Chondrocyte (in vitro differentiated cells): ENCODE measurements at places on chromosomes 11 and 22. TPM values are rescaled to one million over a fixed set of nuclear protein-coding genes. Genes with fewer than 3 reads are reported as not detected.

DNA sequence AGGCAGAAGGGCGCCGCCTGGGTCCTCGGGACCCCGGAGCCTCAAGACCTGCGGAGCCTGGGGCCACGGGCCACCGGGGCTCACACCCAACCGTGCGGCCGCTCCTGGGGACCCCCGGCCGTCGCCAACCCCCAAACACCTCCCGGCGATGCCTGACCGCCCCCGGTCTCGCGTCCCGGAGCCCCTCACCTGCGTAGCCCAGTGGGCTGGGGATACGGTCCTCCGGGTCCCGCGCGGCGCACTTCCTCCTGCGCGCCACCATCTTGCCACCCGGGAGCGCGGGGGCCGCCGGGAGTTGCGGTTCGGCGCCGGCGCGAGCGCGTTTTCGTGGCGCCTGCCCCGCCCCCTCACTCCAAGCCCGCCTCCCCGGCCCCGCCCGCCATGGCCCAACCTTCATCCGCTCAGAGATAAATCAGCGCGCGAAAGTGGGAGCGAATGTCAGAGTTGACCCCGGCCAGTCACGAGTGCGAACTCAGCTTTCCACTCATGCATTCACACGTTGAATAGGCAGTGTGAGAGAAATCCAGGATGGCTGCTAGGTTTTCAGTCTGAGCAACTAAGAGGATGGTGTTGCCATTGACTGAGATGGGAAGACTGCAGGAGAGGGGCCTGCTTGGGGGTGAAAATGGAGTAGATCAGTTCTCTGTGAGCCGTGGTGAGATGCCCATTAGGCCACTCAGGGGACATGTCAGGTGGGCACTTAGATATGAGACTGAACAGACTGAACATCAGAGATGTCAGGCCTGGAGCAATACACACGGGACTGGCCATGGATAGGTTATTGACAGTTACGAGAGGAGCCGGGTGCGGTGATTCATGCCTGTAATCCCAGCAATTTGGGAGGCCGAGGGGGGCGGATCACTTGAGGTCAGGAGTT, at the start of gene RRP7A:
Gene RRP7A, minus strand, starts transcription at position 272 of the 877 bp plus-strand sequence. Its CDS starts 10 bp downstream, at position 262.
- peak within 1 kb of the TSS; percentile 98 for H3K4me3 ChIP-seq
- DNase-seq: peak; percentile 94
- H3K4me1 ChIP-seq: peaks cover 15% of the 10 kb centered on the region
- H3K27ac ChIP-seq: peak within 1 kb of the TSS; percentile 85
- peaks cover 7% of the 10 kb centered on the region for H3K36me3 ChIP-seq

DNA sequence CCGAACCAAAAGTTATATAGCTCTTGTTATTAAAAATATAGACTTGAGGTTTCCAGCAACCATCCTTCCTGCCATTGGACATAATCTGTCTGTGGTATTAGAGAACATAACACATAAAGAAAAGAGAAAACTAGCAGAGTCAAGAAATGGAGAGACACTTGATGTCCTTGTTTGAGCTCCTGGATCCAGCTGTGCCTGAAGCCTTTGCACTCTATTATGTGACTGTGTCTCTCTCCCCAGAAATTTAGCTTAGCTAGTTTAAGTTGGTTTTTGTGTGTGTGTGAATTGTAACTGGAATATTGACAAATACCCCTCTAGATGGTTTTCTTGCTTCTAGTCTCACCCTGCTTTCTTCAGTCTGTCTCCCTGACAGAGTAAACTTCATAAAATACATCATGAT, 61.6 kb downstream of the SC5D start:
- no peak for DNase-seq
- peaks cover 24% of the 10 kb centered on the region for H3K27me3 ChIP-seq
- no peak overlapping the region for H3K27ac ChIP-seq

THY1 gene
- total RNA-seq: 198 to 219 TPM (median 215 TPM) in 3 replicates

F2 gene
- total RNA-seq: 0.25 TPM in 1 of 3 replicates, not detected in the others

LRRC56 gene
- 2.6 to 2.9 TPM (median 2.7 TPM) in 3 replicates for total RNA-seq
